ENCODE measurements at places on chromosomes 13 and 19.

GRCh38 chr13:66840621-66841020, 389.5 kb downstream of the PCDH9 start:
- DNase-seq, result no peak

DNA sequence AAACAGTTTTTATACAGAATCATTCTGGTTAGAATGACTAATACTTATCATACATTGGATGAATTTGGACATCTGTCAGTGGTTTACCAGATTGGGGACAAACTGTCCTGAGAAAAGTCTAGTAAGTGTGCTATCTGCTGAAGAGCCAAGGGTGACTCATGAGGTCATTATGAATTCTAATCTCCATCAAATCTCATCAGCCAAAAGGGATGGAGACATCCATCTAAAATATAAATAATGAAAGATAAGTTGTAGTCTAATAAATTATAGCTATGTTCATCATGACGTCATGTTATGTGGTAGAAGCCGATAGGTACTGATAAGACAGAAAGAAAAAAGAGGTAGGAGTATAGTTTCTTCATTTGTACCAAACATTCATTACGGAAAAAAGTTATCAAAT, 804.4 kb downstream of the PCDH9 start:
- DNase-seq, result no peak

DNA sequence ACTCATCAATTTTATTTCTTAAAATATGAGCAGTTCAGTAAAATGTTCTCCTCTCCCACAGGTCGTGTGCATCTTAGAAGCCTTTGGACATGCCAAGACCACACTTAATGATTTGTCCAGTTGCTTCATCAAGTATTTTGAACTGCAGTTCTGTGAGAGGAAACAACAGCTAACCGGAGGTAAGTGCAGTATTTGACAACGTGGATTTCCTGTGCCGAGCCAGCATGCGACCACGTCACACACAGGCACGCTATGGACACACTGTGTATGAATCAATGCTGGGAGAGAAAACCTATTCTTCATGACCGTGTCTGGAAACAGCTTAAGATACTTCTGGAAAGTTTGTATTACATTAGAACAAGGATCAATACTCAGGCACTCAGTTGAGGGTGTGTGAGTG, 268.5 kb downstream of the MYO16 start:
- DNase-seq, result no peak

DNA sequence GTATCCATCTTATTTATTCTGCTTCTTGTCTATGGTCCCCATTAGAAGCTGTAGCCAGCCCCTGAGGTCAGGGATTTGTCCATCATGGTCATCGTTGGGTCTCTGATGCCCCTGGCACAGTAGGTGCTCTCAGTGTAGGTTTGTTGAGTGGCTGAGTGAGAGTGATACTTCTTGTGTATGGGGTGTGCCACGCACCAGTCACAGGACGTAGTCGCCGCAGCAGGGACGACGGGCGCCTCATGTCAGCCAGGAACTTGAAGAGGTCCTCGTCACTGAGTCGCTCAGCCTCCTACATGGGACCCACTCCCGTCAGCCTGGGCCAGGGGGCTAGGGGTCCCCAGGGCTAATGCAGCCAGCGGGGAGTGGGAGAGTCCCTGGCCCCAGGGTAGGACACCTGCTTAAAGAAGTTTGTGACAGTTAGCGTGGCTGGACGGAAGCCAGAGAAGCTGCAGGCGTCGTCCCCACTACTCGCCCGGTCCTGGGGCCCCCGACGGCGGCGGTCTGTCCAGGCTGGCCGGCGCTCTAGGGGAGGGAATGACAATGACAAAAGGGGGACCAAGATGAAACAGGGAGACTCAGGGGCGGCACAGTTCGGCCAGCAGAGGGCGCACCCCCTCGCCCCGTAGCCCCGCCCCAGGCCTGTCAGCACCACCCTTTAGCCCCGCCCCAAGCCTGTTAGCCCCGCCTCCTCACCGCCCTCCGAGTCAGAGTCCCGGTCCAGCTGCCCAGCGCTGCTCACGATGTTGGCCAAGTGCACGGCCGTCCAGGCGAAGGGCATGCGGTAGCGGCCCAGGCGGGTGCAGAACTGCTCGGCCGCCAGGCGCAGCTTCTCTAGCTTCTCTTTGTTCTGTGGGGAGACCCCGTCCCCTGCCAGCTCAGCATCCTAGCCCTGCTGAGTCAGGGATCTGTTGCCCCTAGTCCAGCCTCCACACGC, 3.7 kb downstream of the ANGPTL8 start:
- DNase-seq, result peak; percentile 78

DNA sequence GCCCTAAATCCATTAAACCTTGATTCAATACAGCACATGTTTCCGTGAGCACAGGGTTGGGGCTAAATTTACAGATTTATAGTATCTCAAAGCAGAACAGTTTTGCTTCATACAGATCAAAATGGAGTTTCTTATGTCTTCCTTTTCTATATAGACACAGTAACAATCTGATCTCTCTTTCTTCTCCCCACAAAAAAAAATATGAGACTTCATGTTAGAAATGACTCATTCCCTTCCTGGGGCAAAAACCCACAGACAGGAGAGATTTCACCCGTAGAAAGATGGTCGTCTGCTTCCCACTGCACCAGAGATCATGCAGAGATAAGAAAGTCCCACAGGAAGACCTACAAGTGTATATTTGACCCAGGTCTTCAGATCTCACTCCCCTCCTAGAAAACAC, 7.7 kb upstream of the ZNF611 start:
- DNase-seq, result no peak

DNA sequence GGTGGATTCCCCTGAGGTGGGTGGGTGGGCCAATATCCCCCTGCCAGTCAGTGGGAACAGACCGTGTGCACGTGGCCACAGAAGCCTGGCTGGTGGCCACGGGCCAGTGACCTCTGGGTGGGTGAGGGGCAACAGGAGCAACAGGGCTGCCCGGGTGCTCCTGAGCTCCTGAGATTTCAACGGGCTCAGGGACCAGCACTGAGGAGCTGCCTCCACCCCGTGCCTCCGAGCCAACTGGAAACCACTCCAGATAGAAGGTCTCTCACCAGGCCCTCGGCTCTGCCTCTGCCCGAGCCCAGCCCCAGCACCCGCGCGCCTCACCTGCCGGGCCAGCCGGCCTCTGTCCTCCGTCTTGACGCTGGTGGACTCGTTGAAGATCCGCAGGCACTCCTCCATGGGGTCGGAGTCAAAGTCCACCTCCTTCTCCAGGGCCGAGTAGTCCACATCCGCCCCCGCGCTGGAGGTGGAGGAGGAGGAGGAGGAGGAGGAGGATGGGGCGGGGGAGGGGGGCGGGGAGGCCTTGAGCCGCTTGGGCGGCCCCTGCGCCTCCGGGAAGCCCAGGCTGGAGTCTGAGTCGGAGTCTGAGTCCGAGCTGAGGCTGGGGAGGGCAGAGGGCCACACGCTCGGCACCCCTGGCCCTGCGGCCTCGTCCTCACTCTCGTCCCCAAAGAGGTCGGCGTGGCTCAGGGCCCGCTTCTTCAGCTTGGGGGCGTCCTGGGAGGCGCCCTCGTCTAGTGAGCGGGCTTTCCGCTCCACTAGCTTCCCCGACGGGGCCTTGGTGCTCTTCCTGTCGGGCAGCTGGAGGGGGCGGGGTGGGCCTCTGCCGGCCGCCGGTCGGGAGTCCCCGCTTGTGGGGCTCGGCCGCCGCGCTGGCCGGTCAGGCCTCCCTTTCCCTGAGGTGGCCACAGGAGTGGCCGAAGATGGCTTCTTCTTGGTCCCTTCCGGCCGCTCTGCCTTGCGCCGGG, 14.8 kb upstream of the ATP8B3 start:
- DNase-seq, result no peak

DNA sequence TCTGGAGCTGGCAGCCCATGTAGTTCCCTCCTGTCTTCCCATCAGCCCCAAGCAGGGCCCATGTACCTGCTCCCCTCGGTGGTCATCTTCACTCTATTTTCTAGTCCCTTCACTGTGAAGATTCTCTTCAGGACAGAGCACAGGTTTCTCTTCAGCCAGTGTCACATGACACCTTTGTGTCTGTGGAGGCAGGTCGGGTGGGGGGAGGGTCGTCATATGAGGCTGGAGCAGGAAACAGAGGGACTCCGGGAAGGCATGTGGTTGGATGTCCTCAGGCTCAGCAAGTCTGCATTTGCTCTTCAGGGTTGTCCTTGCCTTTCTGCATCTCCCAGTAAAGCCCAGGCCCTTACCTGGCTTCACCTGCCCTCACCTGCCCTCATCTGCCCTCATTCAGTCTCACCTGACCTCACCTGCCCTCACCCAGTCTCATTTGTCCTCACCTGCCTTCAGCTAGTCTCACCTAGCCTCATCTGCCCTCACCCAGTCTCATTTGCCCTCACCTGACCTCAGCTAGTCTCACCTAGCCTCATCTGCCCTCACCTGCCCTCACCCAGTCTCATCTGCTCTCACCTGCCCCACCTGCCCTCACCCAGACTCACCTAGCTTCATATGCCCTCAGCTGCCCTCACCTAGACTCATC, 120.3 kb downstream of the ZDHHC20 start:
- no peak for DNase-seq

GRCh38 chr19:1154731-1155351, 19.2 kb downstream of the SBNO2 start:
- DNase-seq, result no peak

GRCh38 chr19:11708457-11708856, 30.3 kb downstream of the ZNF823 start:
- no peak for DNase-seq

DNA sequence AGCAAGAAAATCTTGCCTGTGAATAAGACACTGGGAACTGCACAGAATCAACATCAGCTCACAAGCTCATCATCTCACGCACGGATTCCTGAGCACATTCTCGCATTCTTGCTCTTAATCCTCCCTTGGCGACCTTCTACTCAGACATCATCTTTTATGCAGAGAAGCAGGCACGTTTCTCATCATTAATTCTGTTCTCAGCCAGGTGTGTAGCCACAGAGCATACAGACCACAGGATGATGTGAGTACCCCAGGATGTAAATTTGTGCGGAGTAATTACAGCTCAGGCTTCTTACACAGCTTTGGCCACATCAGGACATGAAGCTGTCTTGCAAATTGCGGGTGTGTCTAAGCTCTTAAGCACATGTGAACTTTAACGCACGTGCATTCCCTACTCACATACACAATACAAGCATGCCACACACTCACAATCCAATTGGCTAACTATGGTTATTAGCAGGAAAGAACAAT, 36.5 kb upstream of the SACS start:
- no peak for DNase-seq

- DNase-seq, result peak; percentile 4
Measured at GRCh38 chr13:35839806-35840205, 291.4 kb downstream of the DCLK1 start.

- DNase-seq, result no peak
Measured at GRCh38 chr13:42747399-42747873, 33.9 kb upstream of the FAM216B start.

- no peak for DNase-seq
Measured at GRCh38 chr19:36093687-36094086, 17.3 kb upstream of the OVOL3 start.

GRCh38 chr19:7625763-7626372, 3.5 kb downstream of the XAB2 start:
- no peak for DNase-seq

- DNase-seq, result peak; percentile 78
Measured at GRCh38 chr19:2663920-2664571, 38.4 kb downstream of the GNG7 start.

DNA sequence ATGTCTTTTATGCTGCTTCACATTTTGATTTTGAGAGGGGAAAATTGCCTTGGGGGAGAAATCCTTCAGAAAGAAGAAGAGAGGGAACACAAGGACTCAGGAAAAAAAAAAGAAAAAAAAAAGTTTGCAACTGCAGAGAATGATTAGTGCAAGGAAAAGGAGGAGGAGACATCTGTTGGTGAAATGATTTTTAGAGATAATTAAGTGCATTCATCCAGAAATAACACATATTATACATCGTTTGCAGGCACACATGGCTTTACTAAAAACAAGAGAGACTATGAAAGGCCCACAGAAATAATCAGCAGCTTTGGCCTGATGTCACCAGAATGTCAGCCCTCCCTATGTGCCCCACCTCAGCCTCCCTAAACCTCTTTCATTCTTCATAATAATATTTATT, 1058.2 kb downstream of the PCDH9 start:
- no peak for DNase-seq

GRCh38 chr13:27920677-27921420, 1.0 kb downstream of the PDX1 start:
- no peak for DNase-seq

- no peak for DNase-seq
Measured at GRCh38 chr19:43423779-43424178, 9.1 kb downstream of the TEX101 start.

- no peak for DNase-seq
Measured at GRCh38 chr13:107907065-107907805, 308.1 kb downstream of the LIG4 start.

GRCh38 chr13:77422724-77423123, 95.8 kb upstream of the MYCBP2 start:
- DNase-seq, result no peak

- DNase-seq, result no peak
Measured at GRCh38 chr19:41587101-41587837, 11.3 kb downstream of the CEACAM21 start.

- DNase-seq, result peak; percentile 37
Measured at GRCh38 chr19:17847538-17848366, at the start of gene JAK3. Gene JAK3 (minus strand): TSS chr19:17847982. CDS start chr19:17844417, 3,565 bp downstream.
